T1000 (cell line): ENCODE measurements at places on chromosomes 2 and 18.

DNA sequence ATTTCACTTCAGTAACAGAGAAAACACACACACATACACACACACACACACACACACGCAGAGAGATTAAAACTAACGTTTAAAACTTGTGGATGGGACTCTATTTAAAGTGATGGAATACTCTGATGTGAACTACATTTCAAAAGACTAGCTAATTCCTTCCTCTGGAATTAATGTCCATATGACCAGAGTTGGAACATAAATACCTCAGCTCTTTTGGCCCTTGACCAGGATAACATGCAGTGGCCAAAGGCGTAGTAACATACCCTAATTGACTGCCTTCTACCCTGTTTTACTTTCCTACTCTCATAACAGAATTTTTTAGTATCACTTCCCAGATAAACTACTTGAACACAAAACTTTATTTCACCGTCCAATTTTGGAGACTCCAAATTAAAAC lies 671.3 kb upstream of the CHAC2 start:
- DNase-seq = no peak

DNA sequence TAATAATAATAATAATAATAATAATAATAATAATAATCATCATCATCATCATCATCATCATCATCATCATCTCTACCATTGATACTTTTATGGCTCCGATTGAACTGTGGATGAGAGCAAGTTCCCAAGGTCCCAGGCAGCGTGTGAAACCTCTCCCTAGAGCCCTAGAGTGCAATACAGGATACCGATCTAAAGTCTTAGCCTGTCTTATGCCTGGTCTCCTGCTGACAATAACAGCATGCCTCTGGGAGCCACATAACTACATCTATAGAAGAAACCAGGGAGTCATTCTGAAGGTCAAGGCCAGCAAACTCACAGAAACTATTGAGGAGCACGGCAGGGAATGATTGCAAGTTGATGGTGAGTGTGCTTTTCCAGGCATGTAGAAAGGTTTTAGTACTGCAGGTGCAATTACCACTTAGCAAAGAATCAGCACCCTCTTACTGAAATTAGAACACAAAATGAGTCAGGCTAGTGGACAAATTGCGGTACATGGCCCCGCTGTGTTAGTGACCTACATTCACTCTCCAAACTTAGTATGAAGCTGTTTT lies 457.2 kb upstream of the CDH20 start:
- no peak for DNase-seq

- no peak for DNase-seq
These were observed 16.0 kb downstream of the PDCD1 start for GRCh38 chr2:241842620-241843211.

DNA sequence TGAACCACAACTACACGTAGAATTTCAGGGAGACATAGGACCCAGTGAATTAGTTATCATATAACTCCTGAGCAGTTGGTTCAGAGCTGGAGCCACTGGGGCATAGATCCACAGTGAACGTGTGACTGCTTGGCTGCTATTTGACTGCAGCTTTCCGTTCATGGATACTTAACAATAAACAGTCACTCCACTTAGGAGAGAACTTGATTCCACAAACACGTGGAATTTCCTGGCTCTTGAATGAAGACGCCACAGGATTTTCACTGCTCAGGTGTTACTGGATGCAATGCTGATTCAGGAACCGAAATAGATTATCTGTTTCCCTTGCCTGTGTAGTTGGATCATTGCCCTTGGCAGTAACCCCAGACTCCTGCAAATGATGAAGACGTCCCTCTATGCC lies 679.1 kb upstream of the ZEB2 start:
- no peak for DNase-seq

DNA sequence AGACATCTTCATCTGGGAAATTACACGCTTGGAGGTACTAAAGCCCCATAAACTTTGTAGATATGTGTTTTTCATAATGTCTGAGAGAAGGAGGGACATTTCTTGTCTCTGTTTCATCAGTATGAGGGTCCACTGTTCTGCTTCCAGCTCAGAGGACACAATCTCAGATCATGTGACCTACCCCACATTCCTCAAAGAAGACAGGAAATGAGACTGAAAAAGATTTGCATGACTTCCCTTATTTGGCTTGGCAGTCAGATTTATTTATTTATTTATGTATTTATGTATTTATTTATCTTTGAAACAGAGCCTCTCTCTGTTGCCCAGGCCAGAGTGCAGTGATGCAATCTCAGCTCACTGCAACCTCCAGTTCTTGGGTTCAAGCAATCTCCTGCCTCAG lies 463.7 kb upstream of the RGPD4 start:
- no peak for DNase-seq

- DNase-seq = no peak
These were observed 100.8 kb downstream of the EPC2 start for GRCh38 chr2:148745151-148745851.

DNA sequence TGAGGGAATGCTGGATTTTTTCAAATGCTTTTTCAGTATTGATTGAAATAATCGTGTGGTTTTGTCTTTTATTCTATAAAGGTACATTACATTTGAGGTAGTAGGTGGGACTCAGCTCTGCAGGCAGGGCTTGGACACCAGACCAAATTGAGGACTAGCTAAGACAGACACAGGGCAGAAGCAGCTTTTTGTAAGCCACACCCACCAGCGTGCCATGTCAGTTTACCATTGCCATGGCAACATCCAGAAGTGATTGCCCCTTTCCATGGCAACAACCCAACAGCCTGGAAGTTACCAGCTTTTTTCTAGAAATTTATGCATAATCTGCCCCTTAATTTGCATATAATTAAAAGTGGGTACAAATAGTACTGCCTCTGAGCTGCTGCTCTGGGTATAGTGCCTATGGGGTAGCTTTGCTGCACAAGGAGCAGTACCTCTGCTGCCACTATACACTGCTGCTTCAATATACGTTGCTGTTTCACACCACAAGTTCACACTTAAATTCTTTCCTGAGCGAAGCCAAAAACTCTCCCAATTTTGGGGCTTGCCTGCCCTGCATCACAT lies 23.6 kb upstream of the VWA3B start:
- DNase-seq = no peak

- DNase-seq = no peak
These were observed 150.3 kb upstream of the TNP1 start for GRCh38 chr2:217010173-217010572.

- no peak for DNase-seq
These were observed 49.8 kb upstream of the COBLL1 start for GRCh38 chr2:164891460-164891859.

GRCh38 chr2:190468814-190469569 lies 60.8 kb downstream of the MFSD6 start:
- peak; percentile 68 for DNase-seq

GRCh38 chr18:39462436-39462835 lies 1896.8 kb upstream of the CELF4 start:
- no peak for DNase-seq

GRCh38 chr2:163617517-163617916 lies 118.3 kb downstream of the FIGN start:
- no peak for DNase-seq

DNA sequence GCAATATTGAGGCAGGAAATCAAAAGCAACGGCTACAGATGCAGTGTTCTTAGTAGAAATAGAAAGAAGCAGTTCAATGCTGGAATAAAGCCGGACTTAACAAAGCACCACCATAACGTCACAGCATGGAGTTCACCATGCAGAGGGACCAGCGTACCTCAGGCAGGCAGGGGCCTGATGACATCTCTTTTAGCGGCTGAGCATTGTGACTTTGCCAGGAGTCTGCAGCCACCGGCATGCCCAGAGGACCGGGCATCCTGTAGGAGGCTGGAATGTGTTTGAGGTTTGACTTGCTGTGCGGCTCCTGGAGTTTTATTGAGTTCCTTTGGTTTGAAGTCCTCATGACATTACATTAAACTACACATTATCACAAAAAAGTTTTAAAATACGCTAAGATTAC lies 139.8 kb downstream of the UXS1 start:
- no peak for DNase-seq

GRCh38 chr2:33038230-33038629 lies 91.5 kb downstream of the LTBP1 start:
- no peak for DNase-seq

- DNase-seq = no peak
These were observed 246.0 kb downstream of the LDLRAD4 start for GRCh38 chr18:13464432-13465123.

- DNase-seq = no peak
These were observed 13.7 kb downstream of the COLEC11 start for GRCh38 chr2:3608373-3609278.
